ENCODE measurements at places on chromosomes 3 and 15.

- DNase-seq, result peak; percentile 29
Observed at GRCh38 chr15:67456677-67457529, 64.0 kb upstream of the C15orf61 start.

DNA sequence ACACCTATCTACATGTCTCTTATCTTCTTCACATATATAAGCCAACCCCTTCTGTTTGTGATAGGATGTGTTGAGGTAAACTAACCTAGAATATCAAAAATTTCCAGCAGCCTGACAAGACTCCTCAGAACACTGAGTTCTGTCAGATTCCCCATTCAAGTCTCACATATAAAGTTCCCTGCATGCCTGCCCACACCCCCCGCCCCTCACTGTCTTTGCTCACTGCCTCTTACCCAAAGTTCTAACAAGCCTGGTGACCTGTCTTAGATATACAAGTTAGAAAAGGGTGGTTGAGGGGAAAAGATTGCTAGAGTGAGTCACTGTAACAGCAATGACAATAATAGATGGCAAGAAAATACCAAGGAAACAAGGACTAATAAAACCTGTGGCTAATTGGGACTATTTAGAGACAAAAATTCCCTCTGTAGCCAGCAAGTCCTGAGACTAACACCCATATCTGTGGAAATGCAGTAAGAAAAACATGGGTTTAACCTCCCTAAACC lies 40.1 kb downstream of the FBXO22 start:
- no peak for DNase-seq

DNA sequence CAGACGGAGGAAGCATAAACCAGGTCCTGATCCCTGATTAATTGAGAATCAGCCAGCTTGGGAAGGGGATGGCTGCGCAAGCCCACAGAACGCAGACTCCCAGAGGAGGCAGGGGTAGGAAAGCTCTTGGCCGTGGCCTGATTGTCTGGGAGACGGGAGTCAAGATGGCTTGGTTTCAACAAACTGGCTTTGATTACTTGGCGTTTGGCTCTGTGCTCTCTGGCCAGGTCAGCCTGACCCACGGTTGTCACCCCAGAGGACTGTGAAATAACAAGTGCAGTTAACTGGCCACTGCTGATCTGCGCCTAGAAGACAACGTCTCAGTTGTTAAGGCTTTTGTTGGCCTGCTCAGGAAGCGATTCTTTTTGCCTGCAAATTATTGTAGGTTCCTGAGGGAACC lies 387.0 kb upstream of the PROK2 start:
- DNase-seq, result no peak

- no peak for DNase-seq
Observed at GRCh38 chr3:151686257-151686656, 47.5 kb upstream of the AADACL2 start.

GRCh38 chr3:171967137-171967783 lies 72.1 kb upstream of the FNDC3B start:
- peak; percentile 38 for DNase-seq

DNA sequence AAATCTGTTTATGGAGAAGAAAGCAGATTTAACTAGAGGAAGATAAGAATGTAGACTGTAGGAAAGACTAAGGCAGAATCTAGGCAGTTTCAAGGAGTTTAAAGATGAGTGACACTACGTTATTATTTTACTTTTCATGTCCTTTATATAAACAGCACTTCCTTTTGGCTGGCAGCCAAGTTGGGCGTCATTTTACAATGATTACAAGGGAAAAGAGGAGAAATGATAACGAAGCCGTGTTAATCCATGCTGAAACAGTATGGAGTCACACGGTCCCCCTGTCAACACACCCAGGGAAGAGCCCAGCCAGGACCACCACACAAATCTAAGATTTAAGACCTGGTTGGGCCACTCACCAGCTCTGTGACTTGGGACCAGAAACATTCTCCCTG lies 83.7 kb upstream of the NEO1 start:
- DNase-seq, result peak; percentile 0

GRCh38 chr3:72836923-72837322 lies 11.3 kb downstream of the SHQ1 start:
- no peak for DNase-seq

DNA sequence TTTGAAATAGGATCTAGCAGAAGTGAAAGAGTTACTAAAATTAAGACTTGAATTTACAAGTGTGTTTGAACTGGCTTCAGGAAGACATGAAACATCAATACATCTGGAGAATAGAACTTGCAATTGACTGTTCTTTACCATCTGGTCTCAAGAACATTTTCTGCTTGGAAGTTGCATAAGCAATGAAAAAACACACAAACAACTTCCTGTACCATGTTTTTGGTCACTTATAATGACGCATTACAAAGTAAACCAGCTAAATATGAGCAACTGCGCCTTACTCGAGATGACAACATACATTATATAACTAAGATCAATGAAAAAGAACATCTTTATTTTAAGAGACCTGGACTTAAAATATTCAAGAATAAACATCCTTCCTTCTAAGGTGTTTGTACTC lies 112.5 kb downstream of the TIGIT start:
- DNase-seq, result no peak
